ENCODE measurements at places on chromosomes 12 and 14.

GRCh38 chr12:102593134-102593533 lies 112.8 kb upstream of the IGF1 start:
- no peak for DNase-seq

DNA sequence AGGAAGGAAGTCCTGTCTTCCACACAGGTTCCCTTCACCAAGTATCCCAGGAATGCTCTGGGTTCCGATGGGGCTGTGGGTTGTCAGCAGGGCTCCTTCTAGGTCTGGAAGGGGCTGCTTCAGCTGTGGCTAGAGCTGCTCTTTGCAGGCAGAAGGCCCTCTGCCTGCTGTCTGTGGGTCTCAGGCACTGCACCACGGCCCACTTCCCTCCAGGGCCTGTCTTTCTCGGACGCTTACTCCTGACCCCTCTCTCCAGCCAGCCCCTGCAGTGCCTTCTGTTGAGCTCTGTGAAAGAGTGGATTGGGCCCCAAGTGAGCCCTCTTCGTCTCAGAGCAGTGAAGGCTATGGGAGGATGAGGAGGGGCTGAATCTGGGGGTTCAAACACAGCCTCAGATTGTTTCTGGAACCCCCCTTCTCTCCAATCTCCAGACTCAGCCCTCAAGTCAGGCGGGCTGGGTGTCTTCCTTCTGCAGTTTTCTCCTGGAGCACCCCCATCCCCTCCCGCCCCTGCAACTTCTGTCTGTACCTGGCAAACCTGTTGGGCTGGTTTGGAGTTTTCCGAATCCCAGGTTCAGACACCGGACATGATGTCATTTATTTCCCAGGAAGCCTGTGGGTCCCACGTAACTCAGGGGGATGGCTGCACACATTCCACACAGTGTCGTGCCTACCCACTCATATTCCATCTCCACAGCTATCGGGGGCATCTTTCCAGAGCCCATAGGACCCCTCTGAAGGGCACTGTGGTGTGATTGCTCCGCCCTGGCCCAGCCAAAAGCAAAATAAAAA lies 24.9 kb upstream of the SPPL3 start:
- DNase-seq = peak; percentile 91

DNA sequence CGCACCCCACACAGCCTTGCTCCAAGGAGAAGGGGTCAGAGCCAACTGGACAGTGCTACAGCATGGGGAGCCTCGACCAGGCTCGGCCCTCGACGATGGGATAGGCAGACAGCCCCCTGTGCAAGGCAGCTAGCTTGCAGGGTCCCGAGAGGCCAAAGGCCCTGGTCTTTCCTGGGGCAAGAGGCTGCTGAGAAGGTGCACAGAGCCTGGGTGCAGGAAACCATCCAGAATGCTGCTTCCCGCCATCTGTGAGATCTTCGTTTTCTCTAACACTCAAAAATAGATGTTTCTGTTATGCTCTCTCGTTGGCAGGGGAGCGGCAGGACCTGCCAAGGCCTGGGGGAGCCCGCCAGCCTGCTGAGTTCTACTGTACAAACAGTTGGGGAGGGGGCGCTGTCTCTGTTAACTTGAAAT lies 168.0 kb upstream of the RTL1 start:
- DNase-seq = no peak

- no peak for DNase-seq
These were observed 54.0 kb downstream of the CYP46A1 start for GRCh38 chr14:99737956-99738667.

DNA sequence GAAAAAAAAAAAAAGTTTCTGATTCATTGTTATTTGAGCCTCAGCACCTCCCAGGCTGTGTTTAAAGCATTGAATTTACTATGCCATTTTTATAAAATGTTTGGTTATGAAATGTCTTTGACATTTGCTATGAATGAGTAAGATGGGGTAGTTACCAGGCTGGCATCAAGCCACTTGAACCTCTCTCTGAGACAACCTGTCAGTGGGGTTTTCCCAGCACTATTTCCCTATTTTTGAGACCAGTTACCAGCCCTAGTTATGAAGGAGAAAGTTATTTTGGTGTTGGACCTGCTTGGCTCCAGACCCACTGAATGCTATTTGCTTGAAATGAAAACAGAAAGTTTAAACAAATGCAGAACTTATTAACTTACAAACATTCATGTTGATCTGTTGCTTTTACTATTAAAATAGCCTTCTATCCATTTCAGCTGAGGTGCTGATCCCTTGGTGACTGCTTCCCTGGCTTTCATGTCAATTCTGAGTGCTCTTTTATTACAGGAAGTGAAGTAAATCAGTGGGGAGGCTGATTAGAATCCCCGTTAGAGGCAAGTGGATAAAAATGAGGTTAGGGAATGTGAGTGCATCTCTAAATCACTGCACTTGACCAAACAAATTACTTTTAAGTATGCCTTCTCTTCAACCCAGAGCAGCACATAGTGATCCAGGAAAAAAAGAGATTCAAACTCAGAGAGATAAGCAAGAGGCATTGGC lies 37.8 kb downstream of the LLPH start:
- DNase-seq = peak; percentile 25

GRCh38 chr14:85426068-85426935 lies 103.6 kb upstream of the FLRT2 start:
- DNase-seq = no peak

- DNase-seq = no peak
These were observed 116.8 kb downstream of the GLT1D1 start for GRCh38 chr12:128970110-128970509.

- peak; percentile 73 for DNase-seq
These were observed 60.6 kb upstream of the TCL1A start for GRCh38 chr14:95774265-95775160.

GRCh38 chr12:131830335-131830913 lies 2.2 kb downstream of the MMP17 start:
- peak; percentile 80 for DNase-seq

- peak; percentile 91 for DNase-seq
These were observed 107.1 kb downstream of the GPR135 start for GRCh38 chr14:59358102-59358501.

DNA sequence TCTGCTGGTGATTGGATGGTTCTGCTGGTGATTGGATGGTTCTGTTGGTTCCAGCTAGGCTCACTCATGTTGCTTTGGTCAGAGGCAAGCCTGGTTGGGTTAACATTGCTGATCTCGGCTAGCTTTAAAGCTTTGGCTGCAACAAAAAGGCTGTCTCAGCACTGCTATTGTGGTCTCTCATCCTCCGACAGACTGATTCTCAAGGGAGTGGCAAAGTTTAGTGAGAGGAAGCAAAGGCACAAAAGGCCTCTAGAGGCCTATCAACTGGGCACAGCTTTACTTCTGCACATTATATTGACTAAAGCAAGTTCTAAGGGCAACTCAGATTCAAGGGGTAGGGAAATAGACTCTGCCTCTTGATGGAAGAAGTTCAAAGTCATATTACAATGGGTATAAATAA lies 84.7 kb upstream of the LGR5 start:
- DNase-seq = no peak

DNA sequence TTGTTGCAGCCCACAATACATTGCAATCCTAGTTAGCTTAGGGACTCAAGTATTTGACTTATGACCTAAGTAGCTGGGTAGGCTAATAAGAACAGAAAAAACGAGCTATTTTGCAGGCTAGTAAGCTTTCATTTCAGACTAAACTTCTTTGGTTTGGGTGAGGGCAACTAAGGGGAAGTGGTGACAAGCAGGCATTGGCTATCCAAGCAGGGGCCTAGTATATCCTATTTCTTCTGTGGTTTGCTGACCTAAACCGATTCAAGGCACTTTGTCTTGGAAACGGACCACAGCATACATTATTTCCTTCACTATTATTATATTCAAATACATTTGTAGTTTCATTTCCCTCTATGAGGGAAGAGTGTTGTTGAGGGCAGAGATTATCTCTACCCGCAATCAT lies 21.6 kb upstream of the SLC5A8 start:
- DNase-seq = no peak

GRCh38 chr12:89185889-89186288 lies 166.4 kb downstream of the DUSP6 start:
- no peak for DNase-seq

GRCh38 chr14:33972583-33973081 lies 21.8 kb upstream of the EGLN3 start:
- peak; percentile 64 for DNase-seq

GRCh38 chr12:131067981-131068851 lies 114.5 kb downstream of the ADGRD1 start:
- DNase-seq = no peak

GRCh38 chr12:25319233-25319984 lies 68.7 kb upstream of the KRAS start:
- no peak for DNase-seq

DNA sequence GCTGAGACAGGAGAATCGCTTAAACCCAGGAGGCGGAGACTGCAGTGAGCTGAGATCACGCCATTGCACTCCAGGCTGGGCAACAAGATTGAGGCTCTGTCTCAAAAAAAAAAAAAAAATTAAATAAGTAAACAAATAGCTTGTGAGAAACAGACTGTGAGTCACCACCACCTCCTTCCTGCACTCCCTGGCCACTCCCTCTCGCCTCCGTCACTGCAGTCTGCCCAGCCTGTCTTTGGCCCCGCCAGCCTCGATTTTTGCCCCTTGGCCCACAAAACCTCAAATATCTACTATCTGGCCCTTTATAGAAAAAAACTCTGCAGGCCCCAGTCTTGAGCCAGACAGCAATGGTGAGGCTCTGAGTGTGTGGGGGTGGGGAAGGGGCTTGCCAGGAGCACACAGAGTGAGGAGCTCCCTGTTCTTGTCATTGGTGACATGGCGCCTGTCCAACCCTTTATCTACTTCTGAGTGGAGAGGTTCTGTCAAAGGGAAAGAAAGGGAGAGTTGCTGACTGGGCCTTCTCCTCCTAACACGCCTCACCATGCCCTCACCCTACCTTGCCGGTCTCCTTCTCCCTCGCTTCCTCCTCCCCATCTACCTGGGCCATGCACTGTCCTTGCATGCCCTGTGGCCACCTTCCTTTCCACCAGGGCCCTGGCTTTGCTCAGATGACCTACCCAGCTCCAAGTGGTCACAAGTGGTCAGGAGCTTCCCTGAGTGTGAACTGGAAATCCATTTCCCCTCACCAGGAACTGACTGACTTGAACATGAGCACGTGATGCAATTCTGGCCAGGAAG lies 22.1 kb downstream of the LGMN start:
- DNase-seq = peak; percentile 9

GRCh38 chr14:101250948-101251811 lies 310.1 kb upstream of the DIO3 start:
- no peak for DNase-seq

GRCh38 chr12:130444061-130444460 lies 106.4 kb downstream of the PIWIL1 start:
- DNase-seq = no peak

GRCh38 chr14:23638414-23639047 lies 2.4 kb downstream of the DHRS2 start:
- peak; percentile 68 for DNase-seq

- DNase-seq = no peak
These were observed 30.9 kb downstream of the SLC2A3 start for GRCh38 chr12:7905071-7905470.

- no peak for DNase-seq
These were observed 118.8 kb downstream of the LLPH start for GRCh38 chr12:66011731-66012130.

DNA sequence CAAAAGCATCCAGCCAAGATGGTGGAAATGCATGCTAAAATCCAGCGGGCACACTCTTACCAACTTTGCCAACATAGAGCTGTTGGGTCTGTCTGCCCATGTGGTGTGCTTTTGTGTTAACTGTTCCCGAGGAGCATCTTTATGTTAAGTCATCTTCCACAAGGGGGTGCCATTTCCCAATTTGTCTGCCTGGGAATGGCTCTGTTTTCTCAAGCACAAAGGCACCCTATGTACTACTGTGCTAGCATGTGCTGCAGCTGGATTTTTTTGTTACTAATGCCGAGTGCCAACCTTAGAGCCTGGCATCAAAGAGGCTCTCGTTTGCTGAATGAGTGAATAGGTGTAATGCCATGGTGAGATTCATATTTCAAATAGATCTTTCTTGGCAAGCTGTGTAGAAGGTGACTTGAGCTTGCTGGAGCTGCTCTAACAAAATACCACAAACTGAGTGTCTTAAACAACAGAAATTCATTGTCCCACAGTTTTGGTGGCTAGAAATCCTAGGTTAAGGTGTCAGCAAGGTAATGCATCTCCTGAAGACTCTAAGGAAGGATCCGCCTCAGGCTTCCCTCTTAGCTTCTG lies 74.3 kb downstream of the TRHDE start:
- DNase-seq = peak; percentile 90

DNA sequence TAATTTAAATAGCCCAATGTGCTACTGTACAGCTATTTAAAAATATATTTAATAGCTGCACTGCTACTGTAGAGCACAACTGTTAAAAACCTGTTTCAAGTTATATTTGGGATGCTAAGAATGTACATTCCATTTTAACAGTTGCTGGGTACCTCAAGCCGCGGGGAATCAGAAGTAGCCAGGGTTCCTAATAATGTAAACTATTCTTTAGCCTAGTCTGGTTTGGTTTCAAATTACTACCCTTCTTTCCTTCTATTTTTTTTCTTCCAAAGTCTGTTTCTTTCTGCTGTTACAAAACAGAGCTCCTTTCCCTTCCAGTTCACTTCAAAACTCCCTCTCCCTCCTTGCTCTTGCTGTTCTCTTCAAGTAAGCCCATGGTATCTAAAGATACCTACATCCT lies 21.3 kb downstream of the SCAF11 start:
- DNase-seq = no peak

- no peak for DNase-seq
These were observed 694 bp upstream of the PTGES3 start for GRCh38 chr12:56688846-56689109.

- DNase-seq = no peak
These were observed 11.5 kb downstream of the ASPG start for GRCh38 chr14:104096751-104097700.

DNA sequence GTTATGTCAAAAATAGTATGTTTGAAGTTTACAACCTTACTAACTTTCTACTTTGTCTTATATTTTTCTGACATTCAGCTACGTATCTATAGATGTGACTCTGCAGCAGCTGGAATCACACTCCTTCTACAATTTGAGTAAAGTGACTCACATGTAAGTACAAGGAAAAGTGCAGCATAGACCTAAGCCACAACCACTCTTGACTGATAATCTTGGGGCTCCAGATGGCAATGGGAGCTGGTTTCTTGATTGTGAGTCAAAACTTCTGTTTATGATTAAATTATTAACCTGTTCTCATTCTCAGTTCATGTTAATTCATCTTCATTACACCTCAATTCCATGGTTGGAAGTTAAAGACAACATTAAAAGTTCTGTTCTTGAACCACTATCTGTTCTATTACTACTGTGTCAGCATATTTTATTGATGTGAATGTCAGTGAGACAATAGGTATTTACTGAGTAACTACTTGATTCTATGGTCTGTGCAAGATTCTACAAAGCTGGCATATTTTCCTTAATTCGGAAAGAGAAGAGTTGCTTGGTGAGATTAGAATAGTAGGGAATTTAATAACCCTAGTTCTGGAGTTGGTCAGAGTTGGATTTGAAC lies 112.9 kb downstream of the TSHR start:
- no peak for DNase-seq

GRCh38 chr12:26471560-26471959 lies 276.2 kb downstream of the SSPN start:
- no peak for DNase-seq

Data from mesendoderm (in vitro differentiated cells).